Fibroblast of lung (primary cell): ENCODE measurements at places on chromosomes 3 and 15. TPM values are rescaled to one million over a fixed set of nuclear protein-coding genes. Genes with fewer than 3 reads are reported as not detected.

The ITIH1 gene
- total RNA-seq = not detected in 2 replicates

The RETNLB gene
- not detected in 2 replicates for total RNA-seq

The ACOX2 gene
- 17.7 and 20.5 TPM in 2 replicates for total RNA-seq

DNA sequence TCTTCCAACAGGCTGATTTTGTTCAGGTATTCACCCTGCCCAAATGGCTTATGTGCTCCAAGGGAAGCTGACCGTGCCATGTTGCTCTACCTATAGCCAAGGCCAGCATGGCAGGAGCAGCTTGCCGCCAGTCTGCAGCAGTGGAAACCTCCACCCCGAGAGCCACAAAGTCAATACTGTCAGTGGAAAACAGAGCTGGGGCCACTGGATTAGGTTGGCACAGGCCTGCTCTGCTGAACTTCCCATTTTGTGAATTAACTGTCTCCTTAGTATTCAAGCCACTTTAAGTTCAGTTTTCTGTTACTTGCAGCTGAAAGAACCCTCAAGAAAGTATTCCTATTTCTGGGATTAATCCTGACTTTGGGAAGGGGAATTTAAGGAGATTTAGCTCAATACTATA is 63.8 kb upstream of the XCR1 start:
- DNase-seq = no peak

DNA sequence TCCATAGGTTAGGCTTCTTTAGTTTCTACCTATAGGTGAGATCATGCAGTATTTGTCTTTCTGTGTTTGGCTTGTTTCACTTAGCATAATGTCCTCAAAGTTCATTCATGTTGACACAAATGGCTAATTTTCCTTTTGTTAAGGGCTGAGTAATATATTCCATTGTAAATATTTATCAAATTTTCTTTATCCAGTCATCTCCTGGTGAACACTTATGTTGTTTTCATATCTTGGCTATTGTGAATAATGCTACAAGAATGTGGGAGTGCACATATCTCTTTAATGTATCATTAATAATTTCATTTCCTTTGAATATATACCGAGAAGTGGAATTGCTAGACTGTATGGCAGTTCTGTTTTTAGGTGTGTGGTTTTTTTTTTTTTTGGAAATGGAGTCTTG is 250.9 kb upstream of the SEMA6D start:
- peak; percentile 76 for DNase-seq

DNA sequence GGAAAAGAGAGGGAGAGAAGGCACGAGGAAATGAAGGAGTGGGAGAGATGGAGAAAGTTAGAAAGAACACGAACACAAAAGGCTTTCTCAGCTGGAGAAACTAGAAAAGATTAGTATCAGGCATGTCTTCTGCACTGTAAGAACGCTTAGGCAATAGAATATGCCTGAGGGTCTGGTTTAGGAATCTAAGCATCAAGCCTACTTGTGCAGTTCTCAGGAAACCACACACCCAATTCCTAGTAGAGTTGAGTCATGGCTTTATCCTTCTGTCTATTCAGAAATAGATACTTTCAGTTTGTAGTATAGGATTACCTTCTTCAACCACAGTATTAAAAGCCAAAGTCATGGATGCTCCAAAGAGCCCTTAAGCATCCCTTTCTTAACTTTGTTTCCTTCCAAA is 969.4 kb downstream of the NTRK3 start:
- peak; percentile 73 for DNase-seq
